CD8-positive, alpha-beta T cell (primary cell): ENCODE measurements at places on chromosomes 1 and 21.
A peak's percentile ranks its signal among the peaks of the same experiment; 100 is the strongest.

GRCh38 chr1:165927169-165927568 is 99.8 kb downstream of the UCK2 start:
- no peak for DNase-seq

DNA sequence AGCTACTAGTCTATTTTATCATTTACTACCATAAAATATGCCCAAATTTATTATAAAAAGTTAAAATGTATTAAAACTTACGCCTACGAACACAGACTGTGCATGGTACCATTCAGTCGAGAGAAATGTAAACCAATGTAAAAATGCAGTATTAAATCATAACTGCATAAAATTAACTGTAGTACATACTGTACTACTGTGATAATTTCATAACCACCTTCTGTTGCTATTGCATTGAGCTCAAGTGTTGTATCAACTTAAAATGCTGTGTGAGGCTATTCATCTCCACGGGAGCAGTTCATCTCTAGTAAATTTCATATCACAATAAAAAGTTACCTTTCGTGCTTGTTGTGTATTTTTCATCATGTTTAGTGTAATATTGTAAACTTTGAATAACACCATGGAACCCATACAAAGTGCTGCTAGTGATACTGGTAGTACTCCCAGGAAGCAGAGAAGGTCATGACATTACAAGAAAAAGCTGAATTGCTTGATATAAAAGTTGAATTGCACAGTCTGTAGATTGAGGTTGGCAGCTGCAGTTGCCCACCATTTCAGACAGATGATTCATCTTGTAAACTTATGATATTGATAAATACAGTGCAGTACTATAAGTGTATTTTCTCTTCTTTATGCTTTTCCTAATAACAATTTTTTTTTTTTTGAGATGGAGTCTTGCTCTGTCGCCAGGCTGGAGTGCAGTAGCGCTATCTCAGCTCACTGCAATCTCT is 19.0 kb upstream of the CENPF start:
- no peak for DNase-seq

DNA sequence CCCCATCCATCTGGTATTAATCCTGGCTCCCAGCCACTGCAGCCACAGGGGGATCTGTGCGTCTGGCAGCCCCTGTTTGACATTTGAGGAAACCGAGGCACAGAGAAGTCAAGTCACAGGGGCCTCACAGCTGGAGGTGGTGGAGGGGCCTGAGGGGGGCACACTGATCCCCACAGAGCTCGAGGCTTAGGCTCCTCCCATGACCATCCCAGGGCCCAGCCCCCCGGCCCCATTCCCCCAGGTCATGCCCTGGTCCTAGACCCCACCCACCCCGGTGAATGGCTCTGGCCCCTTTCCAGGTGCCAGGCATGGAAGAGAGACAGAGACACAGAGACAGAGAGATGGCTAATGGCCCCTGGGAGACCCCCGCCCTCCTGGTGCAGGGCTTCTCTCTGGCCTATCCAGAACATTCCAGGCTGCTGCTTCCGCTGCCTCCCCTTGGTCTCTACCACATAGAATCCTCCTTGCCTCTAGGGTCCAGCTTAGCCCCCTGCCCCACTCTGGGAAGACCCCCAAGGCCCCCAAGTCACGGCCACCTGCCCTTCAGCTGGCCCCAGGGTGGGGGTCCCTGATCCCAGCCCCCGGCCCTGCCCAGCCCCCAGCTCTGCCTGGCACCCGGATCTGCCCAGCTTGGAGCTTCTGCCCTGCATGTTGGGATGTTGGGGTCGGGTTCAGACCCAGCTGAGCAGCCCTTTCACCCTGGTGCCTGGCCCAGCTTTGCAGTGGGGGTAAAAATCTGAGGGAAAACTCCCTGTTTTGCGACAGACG is 29.2 kb upstream of the LRRC3 start:
- DNase-seq, result no peak

- peak; percentile 48 for DNase-seq
These were observed 102.2 kb downstream of the CASZ1 start for GRCh38 chr1:10694274-10694632.

GRCh38 chr21:26836528-26836927 is 8.7 kb downstream of the ADAMTS1 start:
- no peak for DNase-seq
